ENCODE measurements at places on chromosomes 12 and 14.

DNA sequence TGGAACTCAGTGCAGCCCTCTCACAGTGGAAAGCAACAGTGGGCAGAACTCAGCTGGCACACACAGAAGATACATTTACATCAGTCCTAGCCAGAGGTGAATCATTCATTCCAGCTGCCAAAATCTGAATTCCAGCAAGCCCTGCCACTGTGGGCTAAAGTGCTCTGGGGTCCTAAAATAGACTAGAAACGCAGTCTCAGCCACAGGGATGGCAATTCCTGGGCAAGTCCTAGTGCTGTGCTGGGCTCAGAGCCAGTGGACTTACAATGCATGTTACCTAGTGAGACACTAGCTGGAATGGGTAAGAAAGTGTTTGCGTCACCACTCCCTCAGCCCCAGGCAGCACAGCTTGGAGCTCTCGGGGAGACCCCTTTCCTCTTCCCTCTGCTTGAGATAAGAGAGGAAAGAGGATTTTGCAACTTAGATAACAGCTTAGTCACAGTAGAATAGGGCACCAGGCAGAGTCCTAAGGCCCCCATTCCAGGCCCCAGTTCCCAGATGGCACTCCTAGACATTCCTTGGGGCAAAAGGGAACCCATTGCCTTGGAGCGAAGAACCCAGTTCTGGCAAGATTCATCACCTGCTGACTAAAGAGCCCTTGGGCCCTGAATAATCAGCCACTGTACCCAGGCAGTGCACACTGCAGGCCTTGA is 592.9 kb downstream of the FSCB start:
- no peak for DNase-seq

- no peak for DNase-seq
Measured at GRCh38 chr12:6834873-6835272, 5.9 kb upstream of the GNB3 start.

DNA sequence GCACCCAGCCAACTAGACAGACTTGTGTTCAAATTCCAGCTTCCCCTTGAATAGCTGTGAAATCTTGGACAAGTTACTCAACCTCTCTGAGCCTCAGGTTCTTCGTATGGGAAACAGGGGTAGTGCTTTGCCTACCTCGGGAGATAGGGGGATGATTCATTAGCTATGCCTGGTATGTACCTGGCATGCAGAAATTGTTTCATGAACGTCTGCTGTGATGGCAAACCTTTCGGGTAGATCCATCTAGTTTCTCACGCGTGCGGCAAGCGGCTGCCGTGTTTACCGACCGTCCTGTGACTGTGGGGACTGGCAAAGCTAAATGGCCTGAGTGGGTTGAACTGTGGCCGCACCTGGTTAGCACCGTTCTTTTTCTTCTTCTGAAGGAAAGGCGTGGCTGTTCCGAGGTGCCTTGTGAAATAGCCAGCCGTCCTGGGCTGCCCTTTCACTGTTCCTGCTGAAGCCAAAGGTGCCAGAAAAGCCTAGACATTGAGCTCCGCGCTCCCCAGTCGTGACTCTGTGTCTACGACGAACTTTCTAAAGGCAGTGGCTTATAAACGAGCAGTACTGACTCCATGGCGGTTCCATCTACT is 40.6 kb upstream of the MED13L start:
- peak; percentile 72 for DNase-seq

GRCh38 chr14:71235875-71236274 is 328.6 kb downstream of the PCNX1 start:
- DNase-seq = no peak

GRCh38 chr12:48651681-48652080 is 30.4 kb downstream of the KANSL2 start:
- no peak for DNase-seq

DNA sequence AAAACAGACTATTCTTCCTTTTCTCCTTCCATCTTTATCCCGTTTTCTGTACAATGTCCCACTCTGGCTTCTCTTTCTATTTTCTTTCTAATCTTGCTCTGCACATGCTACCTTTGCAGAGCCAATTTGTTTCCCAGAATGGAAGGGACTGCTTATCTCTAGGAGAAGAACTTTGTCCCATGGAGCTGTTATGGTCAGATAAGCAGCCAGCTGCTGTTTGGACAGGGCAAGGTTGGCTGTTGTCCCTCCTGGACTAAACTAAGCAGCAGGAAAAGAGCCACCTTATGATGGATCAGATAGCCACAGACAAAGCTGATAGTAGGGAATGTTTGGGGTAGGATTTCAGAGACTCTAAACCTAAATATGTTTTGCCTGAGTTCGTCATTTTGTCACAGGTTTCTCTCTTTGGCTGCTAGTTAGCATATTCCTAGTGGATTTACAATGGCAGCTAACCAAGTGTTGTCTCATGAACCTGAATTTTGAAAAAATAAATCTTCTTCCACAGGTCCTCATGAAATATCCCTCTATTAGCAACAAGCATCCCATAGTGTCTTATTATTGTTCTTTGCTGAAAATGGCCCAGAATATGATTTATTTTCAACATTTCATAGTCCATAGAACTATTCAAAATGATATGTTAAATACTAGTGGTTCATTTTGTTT is 262.8 kb downstream of the SLC16A7 start:
- peak; percentile 20 for DNase-seq

DNA sequence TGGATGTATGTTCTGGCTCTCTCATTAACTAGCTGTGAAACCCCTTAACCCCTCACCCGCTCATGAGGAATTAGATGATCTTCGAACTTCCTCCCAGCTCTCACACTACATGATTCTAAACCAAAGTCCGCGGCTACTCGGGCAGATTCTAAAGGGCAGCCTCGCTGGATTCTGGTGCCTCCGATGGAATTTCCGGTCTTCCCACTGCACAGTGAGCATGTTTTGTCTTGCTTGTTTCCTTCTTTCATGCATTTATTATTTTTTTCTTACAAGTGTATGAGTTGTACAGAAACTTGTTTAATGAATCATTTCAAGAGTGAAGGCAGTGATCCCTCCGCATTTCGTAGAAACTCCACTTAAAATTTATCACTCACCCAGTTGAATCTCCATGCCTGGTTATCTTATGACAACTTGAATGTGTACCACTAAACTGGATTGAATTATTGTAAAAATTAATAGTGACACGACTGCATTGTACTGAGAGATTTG is 4.5 kb upstream of the HCAR3 start:
- no peak for DNase-seq

DNA sequence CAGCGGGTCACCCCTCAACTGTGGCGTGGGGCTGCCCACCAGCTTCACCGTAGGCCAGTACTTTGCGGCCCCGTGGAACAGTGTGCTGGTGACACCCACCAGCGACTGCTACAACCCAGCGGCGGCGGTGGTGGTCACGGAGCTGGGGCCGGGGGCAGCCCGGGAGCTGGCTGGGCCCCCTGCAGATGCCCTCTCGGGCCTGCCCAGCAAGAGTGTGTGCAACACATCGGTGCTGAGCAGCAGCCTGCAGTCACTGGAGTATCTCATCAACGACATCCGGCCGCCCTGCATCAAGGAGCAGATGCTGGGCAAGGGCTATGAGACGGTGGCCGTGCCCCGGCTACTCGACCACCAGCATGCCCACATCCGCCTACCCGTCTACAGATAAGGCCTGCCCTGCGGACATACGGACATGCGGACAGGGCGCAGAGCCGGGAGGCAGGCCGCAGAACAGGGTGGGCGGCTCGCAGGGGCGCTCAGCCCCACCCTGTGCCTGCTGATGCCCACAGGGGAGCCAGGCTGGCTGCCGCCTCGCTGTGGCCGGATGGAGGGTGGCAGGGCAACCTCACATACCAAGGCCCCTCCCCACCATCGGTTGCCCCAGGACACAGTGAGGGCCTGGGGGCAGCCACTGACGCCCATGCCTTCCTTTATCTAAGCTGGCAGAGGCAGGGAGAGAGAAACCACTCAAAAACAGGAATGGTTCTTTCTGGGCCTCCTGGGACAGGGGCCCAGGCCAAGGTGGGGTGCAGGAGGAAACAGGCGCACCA is 55.5 kb downstream of the FAM222A start:
- DNase-seq = peak; percentile 1

GRCh38 chr12:18640321-18640955 is 97.4 kb downstream of the PLCZ1 start:
- peak; percentile 48 for DNase-seq

GRCh38 chr12:1830981-1831963 is 10.9 kb downstream of the LRTM2 start:
- peak; percentile 93 for DNase-seq

- DNase-seq = no peak
Measured at GRCh38 chr14:49961270-49962222, 68.7 kb downstream of the ARF6 start.

DNA sequence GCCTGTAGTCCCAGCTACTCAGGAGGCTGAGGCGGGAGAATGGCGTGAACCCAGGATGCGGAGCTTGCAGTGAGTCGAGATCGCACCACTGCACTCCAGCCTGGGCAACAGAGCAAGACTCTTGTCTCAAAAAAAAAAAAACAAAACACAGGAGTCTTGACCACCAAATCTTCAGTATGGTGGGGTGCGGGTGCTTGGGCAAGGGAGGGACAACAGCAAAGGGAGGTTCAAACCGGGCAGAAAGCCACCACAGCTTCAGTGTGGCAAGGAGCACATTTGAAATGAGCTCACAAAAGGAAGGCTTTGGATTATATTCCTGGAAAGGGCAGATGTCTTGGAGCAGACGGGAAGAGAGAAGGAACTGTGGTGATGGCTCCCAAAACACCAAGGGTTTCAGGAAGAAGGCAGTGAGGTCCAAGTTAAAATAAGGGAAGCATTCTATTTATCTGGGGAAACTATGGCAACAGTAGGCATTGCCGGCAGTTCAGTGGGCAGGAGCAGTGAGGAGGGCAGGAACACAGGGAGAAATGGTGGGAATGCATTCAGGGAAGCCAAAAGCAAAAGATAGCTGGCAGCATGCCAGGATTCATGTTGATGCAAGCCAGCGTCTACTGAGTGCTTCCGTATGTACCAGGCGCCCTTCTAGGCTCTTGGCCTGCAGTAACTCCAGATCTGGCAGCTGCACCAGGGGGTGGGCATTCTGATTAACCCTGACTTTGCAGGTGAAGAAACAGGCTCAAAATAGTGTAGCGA is 51.0 kb upstream of the SRSF5 start:
- peak; percentile 92 for DNase-seq

DNA sequence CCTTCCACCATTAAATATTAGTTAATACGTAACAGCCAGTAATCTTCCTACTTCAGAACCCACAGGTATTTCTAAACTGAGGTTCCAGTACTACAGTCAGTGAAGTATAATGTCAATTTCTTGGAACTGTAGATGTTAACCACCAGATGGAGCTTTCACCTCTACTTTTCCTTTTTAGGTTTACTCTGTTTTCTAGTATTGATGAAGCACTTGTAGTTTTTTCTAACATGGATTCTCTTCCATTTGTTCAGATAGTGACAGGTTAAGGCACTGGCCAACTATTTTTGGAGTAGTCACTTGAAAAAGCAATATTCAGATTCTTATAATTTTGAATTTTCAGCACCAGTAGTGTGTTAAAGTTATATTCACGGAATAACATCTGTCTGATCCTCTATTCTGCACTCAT is 4.6 kb upstream of the SEC23A start:
- peak; percentile 67 for DNase-seq

- no peak for DNase-seq
Measured at GRCh38 chr14:49933128-49933527, 40.2 kb downstream of the ARF6 start.

GRCh38 chr14:104130974-104131651 is 7.3 kb upstream of the KIF26A start:
- DNase-seq = peak; percentile 87

- DNase-seq = no peak
Measured at GRCh38 chr12:101885912-101886561, 8.7 kb downstream of the DRAM1 start.

GRCh38 chr12:104741497-104742367 is 216.4 kb downstream of the SLC41A2 start:
- DNase-seq = no peak

GRCh38 chr14:95667249-95667693 is 19.0 kb upstream of the TCL1B start:
- peak; percentile 46 for DNase-seq

DNA sequence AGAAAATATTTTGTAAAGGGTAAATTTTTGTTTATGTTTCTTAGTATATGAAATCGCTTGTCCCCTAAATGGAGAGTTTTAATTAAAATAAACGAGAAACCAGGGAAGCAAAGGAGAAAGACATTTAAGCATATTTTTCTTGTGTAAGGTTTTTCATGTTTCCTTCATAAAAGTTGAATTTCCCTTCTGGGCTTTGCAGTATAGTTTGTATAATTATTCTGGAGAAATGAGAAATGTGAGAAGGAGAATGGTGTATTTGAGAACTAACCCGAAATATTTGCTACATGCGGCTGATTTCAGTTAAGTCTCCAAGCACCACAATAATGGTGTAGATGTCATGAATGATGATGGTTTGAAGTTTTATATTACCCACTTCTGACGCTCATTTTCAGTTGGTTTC is 307.7 kb upstream of the SEL1L start:
- DNase-seq = no peak

GRCh38 chr14:50631408-50631821 is 36.7 kb downstream of the SAV1 start:
- no peak for DNase-seq

- DNase-seq = no peak
Measured at GRCh38 chr12:5720381-5721005, 224.6 kb downstream of the ANO2 start.

GRCh38 chr12:47649381-47649780 is 56.4 kb downstream of the RPAP3 start:
- DNase-seq = no peak

GRCh38 chr12:77592836-77593235 is 237.9 kb upstream of the NAV3 start:
- DNase-seq = no peak

DNA sequence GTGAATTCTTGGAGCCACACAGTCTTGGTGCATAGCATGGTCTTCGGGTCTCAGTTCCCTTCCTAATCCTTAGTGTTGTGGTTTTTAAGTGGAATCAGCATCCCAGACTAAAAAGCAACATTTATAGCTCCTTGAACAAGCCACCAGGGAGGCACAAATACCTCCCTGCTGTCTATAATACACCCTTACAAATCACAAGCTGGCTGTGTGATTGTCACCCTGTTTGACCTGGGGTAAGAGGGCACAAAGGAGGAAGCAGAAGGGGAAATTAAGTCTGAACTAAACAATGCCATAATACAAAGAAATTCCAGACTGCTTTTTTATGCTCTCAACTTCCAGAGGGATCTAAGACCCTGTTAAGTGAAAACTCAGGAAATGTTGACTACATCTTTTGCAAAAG is 7.7 kb upstream of the MMP19 start:
- no peak for DNase-seq

- DNase-seq = no peak
Measured at GRCh38 chr12:118741194-118741593, 240.1 kb upstream of the SRRM4 start.

DNA sequence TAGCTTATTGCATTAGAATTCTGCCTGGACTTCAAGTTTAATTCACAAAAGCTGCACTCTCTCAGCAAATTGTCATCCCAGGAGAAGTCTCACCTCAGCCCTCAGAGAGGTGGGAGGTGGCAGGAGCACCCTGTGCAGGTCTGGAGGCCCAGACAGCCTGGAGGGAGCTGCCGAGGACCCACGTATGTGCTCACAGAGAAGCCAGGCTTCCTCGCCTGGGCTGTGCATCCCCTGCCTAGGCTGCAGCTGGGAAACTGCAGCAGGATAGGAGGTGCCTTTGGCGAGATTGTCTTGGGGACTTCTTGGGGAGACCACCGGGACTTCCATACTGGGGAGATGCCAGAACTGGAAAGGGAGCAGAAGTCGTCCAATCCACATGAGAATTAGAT is 8.8 kb downstream of the CPNE6 start:
- no peak for DNase-seq

Data from stomach (tissue), 19 donors.